Inflammatory macrophage (primary cell): ENCODE measurements at places on chromosomes 7 and 10.
A peak's percentile ranks its signal among the peaks of the same experiment; 100 is the strongest.

- no peak for DNase-seq
These were observed 47.6 kb upstream of the TMEM72 start for GRCh38 chr10:44863344-44864047.

DNA sequence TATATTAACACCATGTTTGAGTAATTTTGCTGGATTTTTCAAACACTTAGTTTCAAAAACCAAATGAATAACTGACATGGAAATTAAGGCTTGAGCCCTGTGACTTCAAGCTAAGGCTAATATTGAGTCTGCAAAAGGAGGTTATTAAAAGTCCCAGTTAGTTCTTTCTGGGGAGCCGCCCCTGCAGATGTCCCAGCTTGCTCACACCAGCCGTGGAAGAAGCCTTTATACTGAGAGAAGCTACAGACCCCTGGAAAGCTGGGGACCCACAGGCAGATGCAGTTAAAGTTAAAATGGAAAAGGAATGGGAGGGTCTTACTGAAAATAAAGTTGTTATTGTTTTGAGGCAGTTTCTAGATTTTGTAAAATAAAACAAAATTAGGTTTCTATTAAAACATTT lies 18.5 kb upstream of the ZNF680 start:
- DNase-seq, result no peak

- DNase-seq, result peak; percentile 6
These were observed 43.3 kb downstream of the SFTPD start for GRCh38 chr10:79905322-79906314.

DNA sequence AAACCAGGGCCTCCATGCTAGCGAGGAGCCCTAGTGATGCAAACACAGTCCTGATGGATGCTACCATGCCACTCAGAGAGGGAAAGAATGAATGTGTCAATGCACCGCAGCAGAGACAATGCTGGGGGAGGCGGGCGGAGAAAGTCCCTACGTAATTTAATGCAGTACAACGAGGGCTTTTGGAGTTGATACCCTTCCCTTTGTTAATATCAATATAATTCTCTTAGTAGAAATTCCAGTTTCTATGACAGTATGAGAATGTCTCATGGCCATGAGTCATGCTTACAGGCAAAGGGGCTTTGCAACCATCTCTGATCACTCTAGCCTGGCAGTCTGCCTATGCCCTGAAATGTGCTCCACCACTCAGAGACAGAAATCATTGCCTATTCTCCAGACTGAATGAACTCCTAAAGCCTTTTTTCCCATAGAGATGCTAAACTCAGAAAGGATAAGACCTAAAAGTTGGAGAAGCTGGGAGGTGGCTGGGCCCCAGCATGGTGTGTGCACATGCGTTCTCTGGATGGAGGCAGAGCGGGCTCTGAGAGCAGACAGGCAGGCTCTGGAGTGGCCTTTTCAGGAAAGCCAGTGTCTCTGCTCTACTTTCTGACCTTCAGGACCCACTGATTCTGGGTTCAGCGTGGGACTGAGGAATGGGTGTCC lies 20.3 kb upstream of the GIMAP2 start:
- no peak for DNase-seq

DNA sequence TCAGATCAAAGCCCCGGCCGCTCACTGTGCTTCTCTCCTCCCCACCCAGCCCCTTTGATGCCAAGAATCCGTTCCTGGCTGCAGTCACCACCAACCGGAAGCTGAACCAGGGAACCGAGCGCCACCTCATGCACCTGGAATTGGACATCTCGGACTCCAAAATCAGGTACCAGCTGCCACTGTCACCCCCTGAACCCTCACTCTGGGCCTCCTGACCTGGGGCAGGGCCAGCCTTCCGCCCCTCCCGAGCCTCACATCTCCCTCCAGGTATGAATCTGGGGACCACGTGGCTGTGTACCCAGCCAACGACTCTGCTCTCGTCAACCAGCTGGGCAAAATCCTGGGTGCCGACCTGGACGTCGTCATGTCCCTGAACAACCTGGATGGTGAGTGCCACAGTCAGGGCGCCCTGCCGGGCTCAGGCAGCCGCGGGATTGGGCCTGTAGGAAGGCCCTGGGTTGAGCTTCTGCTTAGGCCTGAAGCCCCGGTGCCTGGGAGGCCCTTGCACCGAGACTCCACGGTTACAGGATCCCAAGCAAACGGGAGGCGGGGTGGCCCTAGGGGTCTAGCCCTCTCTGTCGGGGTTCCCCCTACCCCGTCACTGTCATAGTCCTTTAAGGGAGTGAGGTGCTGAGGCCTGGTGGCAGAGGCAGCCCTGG lies 10.8 kb downstream of the TMEM120A start:
- no peak for DNase-seq

DNA sequence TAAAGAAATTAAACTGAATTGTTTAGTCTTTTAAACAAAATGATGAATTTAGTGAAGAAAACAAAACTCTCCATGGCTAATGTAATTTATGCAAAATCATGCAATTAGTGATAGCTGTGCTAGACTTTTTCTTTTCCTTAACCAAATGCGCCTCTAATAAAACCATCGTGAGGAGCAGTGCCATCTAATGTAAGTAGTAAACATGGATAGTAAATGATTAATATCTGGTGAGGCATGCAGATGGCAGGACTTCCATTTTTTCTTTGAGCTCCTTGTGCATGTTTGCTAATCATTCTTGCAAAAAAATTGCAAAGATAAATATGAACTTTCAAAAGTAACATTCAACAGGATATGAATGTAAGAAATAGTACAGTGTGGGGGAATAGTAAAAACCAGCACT lies 2.3 kb downstream of the INSYN2A start:
- no peak for DNase-seq

- DNase-seq, result no peak
These were observed 85.9 kb downstream of the UBE3C start for GRCh38 chr7:157224627-157225026.

- DNase-seq, result no peak
These were observed 126.0 kb downstream of the STRA8 start for GRCh38 chr7:135359615-135360014.

GRCh38 chr7:154656618-154657017 lies 346.3 kb downstream of the PAXIP1 start:
- no peak for DNase-seq

- no peak for DNase-seq
These were observed 390.7 kb downstream of the DPP6 start for GRCh38 chr7:154442939-154443338.

GRCh38 chr7:11427686-11428273 lies 404.2 kb downstream of the THSD7A start:
- DNase-seq, result peak; percentile 72

- DNase-seq, result no peak
These were observed 68.0 kb upstream of the EEPD1 start for GRCh38 chr7:36085096-36085495.

DNA sequence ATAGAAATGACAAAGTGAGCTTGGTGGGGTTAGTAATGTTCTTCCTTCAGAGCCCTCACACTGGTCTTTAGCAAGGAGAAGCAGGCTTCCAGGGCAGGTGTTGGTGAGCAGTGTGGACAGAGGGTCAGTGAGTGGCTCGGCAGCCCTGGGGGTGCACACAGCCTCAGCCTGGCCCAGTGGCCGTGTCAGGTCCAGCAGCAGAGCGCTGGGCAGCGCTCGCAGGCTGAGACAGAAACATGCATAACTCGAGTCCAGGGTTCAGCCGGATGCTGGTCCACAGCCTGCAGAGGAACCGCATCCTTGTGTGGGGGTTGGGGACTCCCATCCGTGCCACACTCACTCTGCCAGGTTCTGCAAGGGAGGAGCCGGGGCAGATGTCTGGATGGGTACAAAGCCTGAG lies 11.0 kb upstream of the ZNF853 start:
- no peak for DNase-seq

- DNase-seq, result no peak
These were observed 51.4 kb downstream of the DNMBP start for GRCh38 chr10:99958302-99958701.

- no peak for DNase-seq
These were observed 147.3 kb downstream of the SEC23IP start for GRCh38 chr10:120039826-120040225.

DNA sequence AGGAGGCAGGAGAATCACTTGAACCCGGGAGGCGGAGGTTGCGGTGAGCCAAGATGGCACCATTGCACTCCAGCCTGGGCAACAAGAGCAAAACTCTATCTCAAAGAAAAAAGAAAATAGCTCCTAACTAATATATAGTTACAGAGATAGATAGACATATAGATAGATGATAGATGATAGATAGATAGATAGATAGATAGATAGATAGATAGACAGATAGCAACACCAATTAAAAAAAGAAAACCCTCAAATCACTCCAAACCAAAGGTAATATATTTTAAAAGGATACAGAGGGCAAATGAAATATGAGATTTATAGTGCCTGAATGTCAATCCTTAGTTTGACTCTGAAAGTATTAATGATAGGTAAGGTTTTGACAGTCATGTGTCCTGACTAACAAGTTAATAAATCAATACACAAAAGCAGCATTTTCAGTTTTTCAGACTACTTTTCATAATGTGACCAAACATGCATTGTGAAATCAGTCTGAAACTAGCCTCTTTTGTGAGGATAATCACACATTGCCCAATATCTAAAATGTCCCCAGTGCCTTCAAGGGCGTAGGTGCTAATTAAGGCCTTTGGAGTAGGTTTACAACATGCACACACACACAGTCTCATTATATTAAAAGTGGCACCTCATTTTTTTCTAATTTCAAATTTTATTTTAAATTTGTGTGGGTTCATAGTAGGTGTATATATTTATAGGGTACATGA lies 61.2 kb downstream of the BPGM start:
- DNase-seq, result no peak

- no peak for DNase-seq
These were observed 282.3 kb downstream of the TFEC start for GRCh38 chr7:115748123-115748738.

DNA sequence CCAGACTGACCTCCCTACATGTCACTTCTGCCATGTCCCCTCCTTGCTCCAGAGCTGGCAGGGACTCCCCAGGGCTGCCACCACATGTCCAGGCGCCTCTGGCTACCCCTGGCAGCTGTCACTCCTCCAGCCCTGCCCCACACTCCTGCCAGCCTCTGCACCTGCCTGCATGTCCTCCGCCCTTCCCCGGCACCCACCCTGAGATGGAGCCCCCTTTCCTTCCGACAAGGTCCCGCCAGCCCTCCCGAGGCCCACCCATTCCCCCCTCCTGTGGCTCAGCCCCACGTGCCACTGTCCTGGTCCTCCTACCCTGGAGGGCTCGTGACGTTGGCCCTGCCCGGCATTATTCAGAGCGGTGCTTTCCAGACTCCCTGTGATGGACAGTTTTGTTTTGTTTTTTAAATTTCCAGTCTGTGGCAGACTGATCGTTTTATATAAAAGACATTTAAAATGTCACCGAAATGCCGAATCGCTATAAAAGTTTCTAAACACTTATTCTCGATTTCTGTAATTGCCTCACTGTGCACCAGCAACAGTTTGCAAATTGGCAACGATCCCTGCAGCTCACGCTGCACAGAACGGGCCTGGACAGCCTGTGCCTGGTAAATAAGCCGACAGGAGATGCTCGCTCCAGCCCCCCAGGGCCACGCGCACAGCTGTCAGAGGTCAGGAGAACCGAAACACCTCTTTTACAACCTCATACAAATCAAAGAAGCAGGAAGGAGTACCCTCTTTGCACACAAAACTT lies 111.1 kb upstream of the SH2B2 start:
- DNase-seq, result no peak

- no peak for DNase-seq
These were observed 112.5 kb downstream of the DOCK1 start for GRCh38 chr10:127017541-127018297.

DNA sequence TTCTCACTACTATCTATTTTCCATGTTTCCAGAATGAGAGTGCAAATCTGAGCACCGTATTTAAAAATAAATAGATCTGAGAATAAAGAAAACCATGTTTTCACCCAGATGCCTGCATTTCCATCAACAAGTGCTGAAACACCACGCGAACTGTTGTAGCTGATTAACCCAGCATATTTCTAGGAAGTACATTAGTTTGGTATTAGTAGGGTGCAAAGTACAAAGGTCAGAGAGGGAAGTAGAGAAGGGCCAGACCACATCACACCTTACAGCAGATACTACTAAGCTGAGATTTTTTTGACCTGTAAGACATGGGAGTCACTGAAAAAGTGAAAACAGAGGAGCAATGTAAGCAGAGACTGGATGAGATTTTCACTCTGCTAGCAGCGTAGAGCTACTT lies 181.3 kb downstream of the IMMP2L start:
- DNase-seq, result no peak

DNA sequence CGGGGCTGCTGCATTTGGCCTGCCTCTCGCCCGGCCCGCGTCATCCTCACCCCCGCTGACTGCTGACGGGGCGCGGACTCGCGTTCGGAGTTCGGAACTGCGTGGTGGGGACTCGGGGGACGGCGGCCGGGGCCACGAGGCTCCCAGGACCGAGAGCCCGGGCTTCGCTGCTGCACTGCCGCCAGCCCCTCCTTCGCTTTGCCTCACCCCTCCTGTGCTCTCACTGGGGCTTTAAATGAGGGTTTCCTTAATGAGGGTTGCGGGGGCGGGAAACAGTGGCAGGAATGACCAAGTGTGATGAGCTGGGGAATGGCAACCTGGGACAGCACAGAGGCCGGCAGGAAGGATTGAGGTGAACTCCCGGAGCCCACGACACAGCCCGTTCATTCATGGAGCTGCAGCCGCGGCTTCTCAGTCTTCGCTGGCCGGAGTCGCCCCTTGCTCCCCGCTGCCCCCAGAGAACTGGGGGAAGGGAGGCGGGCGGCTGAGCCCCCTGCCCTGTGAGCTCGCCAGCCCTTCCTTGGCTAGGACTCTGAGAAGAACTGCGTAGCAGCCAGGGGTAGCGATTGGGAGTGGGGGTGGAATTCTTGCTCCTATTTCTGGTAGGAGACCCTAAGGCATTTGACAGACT lies 1.5 kb upstream of the LRRC4 start:
- DNase-seq, result peak; percentile 16

DNA sequence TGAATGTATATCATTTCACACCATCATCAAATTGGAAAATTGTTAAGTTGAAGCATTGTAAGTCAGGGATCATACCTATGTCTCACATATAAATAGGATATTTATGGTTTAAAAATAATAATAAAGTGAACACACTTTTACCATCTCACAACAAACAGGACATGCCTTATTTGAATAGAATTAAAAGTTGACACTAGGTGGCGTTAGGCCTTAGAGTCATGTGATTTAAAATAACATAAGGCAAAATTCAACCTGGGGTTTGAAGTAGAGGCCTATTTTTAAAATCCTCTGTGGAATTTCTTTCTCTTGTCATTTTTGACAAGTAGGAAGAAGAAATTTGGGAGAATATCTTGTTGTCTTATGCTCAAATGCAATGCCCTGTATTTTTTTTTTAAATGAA lies 184.7 kb upstream of the PCDH15 start:
- DNase-seq, result no peak

- no peak for DNase-seq
These were observed 54.2 kb downstream of the TACR2 start for GRCh38 chr10:69362471-69362954.

DNA sequence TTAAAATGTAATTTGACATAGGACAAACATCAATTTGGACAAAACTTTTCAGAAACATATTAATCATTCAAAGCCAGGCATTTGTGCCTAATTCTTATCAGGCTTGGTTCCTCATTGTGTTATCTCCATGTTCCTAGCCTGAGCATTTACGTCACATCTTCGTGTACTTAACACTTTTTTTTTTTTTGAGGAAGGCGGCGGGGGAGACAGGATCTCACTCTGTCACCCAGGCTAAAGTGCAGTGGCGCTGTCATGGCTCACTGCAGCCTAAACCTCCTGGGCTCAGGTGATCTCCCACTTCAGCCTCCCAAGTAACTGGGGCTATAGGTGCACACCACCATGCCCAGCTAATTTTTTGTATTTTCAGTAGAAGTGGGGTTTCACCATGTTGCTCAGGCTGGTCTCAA lies 19.8 kb downstream of the HNRNPA2B1 start:
- no peak for DNase-seq
